ENCODE measurements at places on chromosomes 2 and 18. TPM values are rescaled to one million over a fixed set of nuclear protein-coding genes. Genes with fewer than 3 reads are reported as not detected.
A peak's percentile ranks its signal among the peaks of the same experiment; 100 is the strongest.

DNA sequence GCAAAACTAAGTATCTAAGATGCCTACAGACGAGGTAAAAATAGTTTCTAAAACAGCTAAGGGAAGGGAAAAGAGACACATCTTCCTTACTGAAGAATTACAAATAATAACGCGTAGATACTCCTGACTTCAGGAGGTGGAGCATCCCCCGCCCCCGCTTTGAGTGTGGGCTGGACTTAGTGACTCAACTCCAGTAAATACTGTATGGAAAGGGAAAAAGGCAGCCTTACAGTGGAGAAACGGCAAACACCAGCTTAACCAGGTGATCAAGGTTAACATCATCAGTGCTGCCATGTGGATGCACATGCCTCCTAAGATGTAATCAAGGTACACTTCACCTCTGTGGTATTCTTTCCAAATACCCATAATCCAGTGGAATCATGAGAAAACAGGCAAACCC is 47.9 kb downstream of the HADHB start:
- no peak for DNase-seq

- no peak for DNase-seq
These were observed 88.9 kb downstream of the GAREM1 start for GRCh38 chr18:32381761-32382160.

The GPBAR1 gene
- total RNA-seq, result not detected

- peak; percentile 90 for DNase-seq
These were observed 31.6 kb downstream of the KCNK3 start for GRCh38 chr2:26723991-26724750.

DNA sequence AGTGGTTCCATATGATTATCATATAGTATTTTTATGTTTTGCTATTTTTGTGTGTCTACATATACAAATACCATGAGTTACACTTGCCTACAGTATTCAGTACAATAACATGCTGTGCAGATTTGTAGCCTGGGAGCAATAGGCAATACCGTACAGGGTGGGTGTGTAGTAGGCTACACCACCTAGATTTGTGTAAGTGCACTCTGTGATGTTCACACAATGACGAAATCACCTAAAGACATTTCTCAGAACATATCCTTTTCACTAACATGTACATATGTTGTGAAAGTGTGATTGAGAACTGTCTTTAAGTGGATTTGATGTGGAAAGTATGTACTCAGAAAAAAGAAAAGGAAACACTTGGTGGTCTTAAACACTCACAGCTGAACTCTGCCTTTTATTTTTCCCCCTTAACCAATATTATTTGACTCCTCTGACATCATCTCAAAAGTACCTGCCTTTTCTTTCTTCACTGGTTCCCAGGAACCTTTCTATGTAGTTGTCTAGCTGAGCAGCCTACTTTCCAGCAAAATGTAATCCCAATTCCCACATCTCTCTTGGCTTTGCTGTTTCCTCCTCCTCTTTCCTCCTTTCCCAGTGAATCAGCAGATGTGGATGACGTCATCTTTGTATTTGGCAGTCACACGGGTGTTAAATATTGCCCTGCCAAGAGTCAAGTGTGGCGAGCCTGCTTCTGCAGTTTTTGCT is 47.7 kb downstream of the OSBPL6 start:
- DNase-seq, result peak; percentile 89

- peak; percentile 0 for DNase-seq
These were observed 39.1 kb upstream of the MC4R start for GRCh38 chr18:60411715-60412114.

- DNase-seq, result peak; percentile 6
These were observed 1.2 kb downstream of the RAB12 start for GRCh38 chr18:8610459-8610851.

The SLC8A1 gene
- 34.5 TPM for total RNA-seq

The FBXO41 gene
- 2.9 TPM for total RNA-seq

The LRRFIP1 gene
- 62.0 TPM for total RNA-seq

DNA sequence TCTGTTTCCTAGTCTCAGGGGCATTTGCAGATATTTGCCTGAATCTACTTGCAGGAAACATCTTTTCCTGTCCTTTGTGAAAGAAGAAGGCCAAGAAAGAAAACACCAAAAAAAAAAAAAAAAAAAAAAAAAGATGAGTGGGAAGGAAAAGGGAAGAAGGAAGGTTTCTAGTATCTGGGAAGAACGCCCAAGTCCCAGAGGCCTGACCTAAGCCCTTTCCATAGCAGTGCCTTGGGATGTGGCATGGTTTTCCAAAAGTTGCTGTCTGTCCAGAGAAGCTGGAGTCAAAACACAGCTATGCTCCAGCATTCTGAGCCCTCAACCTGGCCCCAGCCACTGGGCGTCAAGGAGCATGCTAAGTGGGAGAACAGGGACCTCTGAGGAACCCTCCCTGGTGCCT is 123.5 kb downstream of the INHBB start:
- no peak for DNase-seq

The CRACDL gene
- 0.79 TPM for total RNA-seq

The ATOH8 gene
- total RNA-seq, result 1.7 TPM

The LRP1B gene
- total RNA-seq, result 0.03 TPM

DNA sequence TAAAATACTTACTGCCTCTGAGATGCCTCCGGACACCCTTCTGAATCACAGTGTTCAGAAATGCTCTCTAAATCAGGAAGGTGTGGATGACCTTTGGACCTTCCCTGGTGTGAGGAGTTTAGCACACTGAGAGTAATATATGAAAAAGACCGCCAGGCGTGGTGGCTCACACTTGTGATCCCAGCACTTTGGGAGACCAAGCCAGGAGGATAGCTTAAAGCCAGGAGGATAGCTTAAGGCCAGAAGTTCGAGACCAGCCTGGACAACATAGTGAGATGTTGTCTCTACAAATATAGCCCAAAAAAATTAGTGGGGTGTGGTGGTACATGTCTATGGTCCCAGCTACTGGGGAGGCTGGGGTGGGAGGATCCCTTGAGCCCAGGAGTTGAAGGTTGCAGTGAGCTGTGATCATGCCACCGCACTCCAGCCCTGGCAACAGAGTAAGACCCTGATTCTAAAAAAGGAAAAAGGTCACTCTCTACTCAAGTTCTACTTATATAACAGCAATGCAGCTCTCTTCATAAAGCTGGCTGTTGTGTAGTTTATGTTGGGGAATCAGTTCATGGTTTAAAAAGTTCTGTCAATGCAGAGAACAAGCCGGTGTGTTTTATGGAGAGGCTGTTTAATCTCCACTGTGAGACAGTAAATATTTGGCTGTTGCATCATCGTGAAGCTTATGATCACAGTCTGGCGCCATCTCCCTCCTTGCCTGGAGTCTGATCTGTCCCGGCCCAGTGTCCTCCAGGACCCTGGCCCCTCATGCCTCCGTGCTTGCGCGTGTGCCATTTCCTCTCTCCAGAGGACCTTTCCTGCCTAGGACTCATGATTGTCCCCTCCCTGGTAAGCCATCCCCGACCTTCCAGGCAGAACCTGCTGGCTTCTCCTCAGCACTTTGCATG is 184.5 kb downstream of the FAM210A start:
- DNase-seq, result no peak

DNA sequence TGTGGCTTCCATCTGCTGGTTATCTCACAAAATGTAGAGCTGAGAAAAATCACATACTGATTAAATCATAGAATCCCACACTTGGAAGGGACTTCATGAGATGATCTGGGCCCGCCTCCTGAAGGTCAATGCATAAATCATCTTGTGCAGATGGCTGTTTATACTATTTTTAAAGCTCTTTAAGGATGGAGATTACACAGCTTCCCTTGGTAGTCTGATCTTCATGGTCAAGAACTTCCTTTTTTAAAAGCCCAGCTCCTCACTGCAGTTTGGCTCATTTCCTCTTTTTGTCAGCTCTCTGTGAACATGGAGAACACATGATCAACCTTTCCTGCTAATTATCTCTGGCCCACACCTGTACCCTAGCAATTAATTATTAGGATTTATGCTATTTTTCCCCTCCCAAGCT is 25.9 kb downstream of the GCG start:
- DNase-seq, result no peak

- DNase-seq, result no peak
These were observed 386.2 kb downstream of the PTPRM start for GRCh38 chr18:7953095-7953958.

- DNase-seq, result no peak
These were observed 124.2 kb downstream of the MRO start for GRCh38 chr18:50695431-50696176.

GRCh38 chr2:222862106-222862908 is 1.5 kb downstream of the ACSL3 start:
- peak; percentile 44 for DNase-seq

The ITPRIPL1 gene
- not detected for total RNA-seq

The ZAP70 gene
- total RNA-seq, result not detected

DNA sequence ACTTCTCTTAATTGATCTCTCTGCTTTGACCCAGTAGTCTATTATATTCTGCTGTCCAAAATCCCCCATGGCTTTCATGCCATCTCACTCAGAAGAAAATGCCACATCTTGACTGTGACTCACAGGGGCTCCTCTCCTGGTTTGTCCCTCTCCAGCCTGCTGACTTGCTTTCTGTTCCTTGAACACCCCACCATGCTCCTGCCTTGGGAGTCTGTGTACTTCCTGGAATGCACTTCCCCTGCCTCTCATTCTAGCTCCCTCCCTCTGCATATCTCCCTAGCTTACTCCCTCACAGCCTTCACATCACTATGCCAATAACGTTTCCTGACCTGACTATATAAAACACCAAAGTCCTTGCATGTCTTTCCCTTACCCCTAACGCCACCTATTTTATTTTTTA is 167.2 kb downstream of the TRIB2 start:
- DNase-seq, result peak; percentile 45

GRCh38 chr18:13265911-13266217 is 47.3 kb downstream of the LDLRAD4 start:
- DNase-seq, result no peak

DNA sequence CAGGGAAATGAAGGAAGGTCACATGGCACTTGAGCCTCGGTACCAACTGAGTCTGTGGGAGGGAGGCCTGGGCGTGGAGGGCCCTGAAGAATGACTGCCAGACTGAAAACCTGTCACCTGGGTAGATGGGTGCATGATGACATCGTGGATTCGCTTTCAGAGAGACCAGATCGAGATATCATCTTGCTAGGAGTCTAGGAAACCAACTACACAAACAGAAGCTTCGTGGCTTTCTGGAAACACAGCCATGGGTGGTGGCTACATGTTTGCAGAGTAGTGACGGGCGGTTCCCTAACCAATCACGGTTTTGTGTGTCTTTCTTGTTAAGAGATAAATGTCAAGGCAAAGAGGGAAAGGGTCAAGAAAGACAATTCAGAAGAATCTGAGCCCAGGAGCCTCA is 155.0 kb downstream of the EIPR1 start:
- DNase-seq, result no peak

DNA sequence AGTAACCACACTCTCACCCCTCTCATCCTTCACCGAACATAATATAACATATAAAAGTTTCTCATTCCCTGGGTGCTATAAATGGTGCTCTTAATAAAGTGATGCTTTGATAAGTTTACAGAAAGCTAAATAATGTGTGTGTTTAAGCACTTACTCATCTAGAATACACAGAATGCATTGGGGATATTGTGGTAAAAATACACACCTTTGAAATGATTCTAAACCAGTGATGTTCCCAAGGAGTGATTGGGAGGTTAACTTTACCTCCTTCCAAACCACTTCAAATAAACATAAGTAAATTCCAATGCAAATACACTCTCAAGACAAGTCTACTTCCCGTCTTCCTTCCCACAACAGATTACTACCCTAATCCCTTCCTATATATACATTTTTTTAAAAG is 85.3 kb upstream of the TWSG1 start:
- DNase-seq, result no peak

DNA sequence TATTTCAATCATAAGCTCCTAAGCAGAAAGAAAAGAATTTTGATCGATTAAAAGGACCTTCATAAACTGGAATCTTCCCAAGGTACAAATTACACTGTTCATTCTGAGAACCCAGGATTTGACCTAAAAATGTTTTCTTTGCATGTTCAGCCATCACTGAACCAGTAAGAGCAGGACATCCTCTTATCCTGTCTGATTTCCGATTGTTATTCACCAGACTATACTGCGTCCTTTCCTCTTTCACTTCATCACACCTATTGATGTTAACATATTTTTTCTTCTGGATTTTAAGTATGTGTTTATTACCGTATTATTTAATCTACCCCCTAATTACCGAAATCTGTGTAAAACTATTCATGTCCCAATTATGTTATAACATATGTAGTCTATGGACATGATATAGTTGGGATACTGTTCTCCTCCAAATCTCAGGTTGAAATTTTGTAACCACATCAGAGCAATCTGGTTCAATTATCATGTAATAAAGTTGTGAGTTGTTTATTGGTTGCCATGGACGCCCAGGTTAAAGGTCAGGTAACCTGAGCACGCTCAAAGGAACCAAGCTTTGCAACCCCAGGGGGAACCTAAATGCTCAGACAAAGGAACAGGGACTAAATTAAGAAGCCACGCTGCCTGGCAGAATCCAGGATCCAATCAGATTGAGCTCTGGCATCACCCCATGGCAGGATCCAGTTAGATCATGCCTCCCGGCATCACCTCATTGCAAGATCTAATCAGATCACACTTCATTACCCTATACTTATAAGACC is 11.6 kb upstream of the TBC1D8 start:
- DNase-seq, result no peak

The PSMA8 gene
- not detected for total RNA-seq

GRCh38 chr2:70995426-70995729 is 705 bp upstream of the TEX261 start:
- DNase-seq, result peak; percentile 22

The CEBPZ gene
- 62.1 TPM for total RNA-seq

DNA sequence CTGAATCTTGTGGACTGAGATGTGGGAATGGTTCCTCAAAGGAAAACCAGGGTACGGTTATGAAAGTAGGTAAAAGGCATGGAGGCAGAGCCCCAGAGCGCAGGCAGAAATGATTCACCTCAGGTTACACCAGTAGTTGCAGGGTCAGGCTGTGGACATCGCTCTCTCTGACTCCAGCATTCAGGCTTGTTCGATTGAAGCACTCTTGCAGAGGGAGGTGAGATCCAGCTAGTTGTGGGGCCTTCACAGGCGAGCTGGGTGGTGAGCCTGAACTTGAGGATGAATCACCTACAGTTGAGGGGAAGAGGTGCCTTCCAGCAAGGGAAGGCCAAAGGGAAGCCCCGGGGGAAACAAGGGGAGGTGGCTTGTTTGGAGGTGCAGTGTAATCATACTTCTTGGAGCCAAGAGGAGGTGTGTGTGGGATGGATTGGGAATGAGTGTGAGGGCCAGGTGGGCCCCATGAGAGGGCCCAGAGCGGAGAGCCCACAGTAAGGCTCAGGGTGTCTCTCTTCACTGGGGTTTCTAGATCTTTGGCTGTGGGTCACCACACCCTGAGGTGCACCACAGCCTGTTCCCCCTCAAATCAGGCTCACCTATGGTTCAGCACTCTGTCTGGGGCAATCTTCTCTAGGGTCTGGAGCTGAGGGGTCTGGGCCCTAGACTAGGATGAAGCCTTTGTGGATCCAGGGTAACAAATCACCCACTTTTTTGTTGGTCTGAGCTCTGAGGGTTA is 48.5 kb upstream of the MCFD2 start:
- DNase-seq, result no peak

DNA sequence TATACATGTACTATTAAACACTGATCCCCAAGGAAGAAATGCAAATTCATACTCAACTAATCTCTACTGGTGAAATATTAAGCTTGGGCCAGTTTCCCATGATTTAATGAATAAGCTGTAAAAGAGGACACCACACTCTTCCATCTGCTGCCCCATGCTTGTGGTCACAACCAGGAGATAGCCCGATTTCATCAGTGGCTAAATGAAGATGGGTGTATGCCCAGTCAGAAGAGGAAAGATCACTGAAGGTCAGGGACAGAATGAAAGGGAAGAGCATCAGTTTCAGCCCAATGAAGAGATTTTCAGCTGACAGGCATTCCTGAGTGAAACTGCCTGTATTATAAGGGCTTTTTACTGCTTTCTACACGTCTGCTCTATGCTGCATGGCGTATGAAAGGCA is 103.5 kb downstream of the KCNS3 start:
- DNase-seq, result no peak
